H1 (cell line): ENCODE measurements at places on chromosomes 7 and 10. TPM values are rescaled to one million over a fixed set of nuclear protein-coding genes. Genes with fewer than 3 reads are reported as not detected.

FASTK gene
- total RNA-seq, result 39.4 and 43.8 TPM in 2 replicates

DNA sequence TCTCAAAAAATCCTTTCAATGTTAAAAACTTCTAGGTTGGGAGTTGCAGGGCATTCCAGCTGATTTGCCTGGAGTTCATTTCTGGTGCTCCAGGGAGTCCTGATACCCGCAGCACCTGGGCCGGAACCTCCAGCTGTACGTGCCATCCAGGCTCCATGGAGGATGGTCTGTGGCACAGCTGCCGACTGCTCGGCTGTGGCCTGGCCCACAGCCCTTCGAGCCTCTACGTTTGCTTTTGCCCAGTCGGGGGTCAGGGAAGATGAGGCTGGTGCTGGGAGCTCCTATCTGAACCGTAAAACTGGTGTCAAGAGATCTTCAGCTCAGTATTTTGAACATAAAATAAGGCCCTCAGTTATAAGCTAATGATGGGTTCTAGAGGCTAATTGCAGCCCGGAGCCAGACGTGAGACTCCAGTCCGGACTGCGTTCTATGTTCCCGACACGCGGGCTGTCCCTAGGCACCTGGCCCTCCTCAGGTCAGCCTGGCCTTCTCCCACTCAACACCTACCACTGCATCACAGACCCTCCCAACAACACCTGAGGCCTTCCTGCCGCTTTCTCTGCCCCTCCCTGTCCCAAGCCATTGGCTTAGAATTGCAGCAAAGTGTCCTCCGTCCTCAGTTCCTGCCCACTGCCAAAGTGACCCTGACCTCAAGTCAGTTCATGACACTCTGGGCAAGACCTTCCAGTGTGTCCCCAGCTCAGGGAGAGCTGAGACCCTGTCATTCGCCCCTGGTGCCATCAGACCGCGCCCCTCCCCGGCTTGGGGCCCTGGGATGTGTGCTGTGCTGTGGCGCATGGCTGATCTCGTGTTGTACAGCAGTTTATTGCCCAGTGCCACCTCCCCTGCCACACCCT is 64.2 kb upstream of the DNAJB6 start:
- no peak for DNase-seq

LMOD2 gene
- 0.22 TPM in 1 of 2 replicates, not detected in the other for total RNA-seq

DNA sequence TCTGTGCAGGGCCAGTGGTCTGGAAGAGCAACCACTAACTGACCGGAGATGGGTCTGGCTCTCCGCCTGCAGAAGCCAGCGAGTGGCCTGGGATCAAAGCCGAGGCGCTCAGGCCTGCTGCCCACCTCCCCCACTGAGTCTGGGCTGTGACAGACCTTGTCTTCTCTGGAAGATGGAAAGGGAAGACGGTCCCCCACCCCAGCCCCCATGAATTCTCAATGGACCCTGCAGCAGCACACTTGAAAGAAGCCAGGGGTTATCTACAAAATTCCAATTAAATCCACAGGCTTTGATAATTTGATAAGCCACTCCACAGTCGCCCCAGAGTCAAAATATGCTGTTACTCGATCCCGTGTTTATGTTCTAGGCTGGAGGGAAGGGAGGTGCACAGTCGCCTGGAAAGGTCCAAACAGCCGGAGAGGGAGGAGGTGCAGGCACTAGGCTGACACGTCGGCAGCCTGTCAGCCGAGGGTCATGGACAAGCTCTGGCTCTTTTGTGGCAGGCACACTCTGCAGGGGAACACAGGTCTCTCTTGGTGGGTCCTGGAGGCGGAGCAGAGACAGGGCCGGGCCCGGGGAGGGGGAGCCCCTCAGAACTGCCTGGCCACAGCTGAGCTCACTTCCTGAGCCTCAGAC is 134.9 kb downstream of the SH3PXD2A start:
- DNase-seq, result no peak

- no peak for DNase-seq
Measured at GRCh38 chr10:83218205-83218604, 921.1 kb upstream of the GHITM start.

PRSS37 gene
- not detected in 2 replicates for total RNA-seq

DNA sequence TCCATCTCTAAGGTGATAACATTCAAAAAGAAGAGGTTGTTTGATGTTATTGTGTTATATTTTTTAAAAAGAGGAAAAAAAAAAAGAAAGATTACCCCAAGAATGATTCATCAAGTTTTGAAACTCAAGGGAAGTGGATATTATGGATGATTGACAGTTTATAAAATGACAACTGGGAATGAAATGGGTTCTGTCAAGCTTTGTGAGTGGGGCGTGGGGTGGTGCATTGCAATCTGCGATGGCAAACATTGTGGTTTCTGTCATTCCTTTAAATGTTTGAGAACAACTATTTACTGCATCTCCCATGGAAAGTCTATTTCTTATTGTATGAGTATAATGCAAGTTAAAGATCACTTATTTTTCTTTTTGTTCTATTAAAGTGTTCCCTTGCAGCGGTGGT is 297.0 kb downstream of the CCDC3 start:
- DNase-seq, result no peak
